ENCODE measurements at places on chromosomes 12 and 14. TPM values are rescaled to one million over a fixed set of nuclear protein-coding genes. Genes with fewer than 3 reads are reported as not detected.
A peak's percentile ranks its signal among the peaks of the same experiment; 100 is the strongest.

Gene GLIPR1L2
- total RNA-seq, result 0.50 TPM

Gene OTUB2
- 0.12 TPM for total RNA-seq

DNA sequence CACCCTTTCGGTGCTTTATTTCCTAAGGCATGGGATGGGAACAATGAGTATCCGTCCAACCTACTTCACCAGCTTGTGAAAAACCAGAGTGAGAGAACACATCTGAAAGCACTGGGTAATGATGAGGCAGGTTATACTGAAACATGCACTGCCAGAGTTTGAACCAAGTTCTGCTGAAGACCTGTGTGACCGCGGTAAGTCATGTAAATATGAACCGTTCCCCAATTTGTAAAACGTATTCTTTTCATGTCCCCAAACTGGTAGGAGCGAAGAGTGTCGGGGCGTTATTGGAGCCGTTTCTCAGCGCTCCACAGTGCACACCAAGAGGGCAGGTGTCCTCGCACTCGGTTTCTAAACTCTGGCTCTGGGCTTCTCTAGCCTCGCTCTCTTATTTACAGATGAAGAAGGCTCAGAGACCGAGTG is 788 bp upstream of the NGDN start:
- peaks cover 6% of the 10 kb centered on the region for H3K4me1 ChIP-seq
- peaks cover 5% of the 10 kb centered on the region for H3K36me3 ChIP-seq
- no peak for DNase-seq
- H3K27ac ChIP-seq, result no peak overlapping the region
- no peaks in the 10 kb centered on the region for H3K27me3 ChIP-seq

GRCh38 chr14:102352213-102352612 is 10.5 kb downstream of the CINP start:
- peaks cover 2% of the 10 kb centered on the region for H3K4me1 ChIP-seq
- DNase-seq, result no peak
- no peak overlapping the region for H3K4me3 ChIP-seq
- H3K36me3 ChIP-seq, result peaks cover under 1% of the 10 kb centered on the region
- H3K27me3 ChIP-seq, result no peaks in the 10 kb centered on the region
- no peak overlapping the region for H3K27ac ChIP-seq

GRCh38 chr14:58280954-58281787 is 17.2 kb upstream of the ARID4A start:
- H3K27ac ChIP-seq, result peak overlapping the region; percentile 92
- H3K4me1 ChIP-seq, result peaks cover 51% of the 10 kb centered on the region
- H3K4me3 ChIP-seq, result peak overlapping the region; percentile 85
- H3K36me3 ChIP-seq, result peaks cover 12% of the 10 kb centered on the region
- H3K27me3 ChIP-seq, result no peaks in the 10 kb centered on the region
